Fibroblast of skin of right quadriceps (primary cell): ENCODE measurements at places on chromosomes 7 and 10.

DNA sequence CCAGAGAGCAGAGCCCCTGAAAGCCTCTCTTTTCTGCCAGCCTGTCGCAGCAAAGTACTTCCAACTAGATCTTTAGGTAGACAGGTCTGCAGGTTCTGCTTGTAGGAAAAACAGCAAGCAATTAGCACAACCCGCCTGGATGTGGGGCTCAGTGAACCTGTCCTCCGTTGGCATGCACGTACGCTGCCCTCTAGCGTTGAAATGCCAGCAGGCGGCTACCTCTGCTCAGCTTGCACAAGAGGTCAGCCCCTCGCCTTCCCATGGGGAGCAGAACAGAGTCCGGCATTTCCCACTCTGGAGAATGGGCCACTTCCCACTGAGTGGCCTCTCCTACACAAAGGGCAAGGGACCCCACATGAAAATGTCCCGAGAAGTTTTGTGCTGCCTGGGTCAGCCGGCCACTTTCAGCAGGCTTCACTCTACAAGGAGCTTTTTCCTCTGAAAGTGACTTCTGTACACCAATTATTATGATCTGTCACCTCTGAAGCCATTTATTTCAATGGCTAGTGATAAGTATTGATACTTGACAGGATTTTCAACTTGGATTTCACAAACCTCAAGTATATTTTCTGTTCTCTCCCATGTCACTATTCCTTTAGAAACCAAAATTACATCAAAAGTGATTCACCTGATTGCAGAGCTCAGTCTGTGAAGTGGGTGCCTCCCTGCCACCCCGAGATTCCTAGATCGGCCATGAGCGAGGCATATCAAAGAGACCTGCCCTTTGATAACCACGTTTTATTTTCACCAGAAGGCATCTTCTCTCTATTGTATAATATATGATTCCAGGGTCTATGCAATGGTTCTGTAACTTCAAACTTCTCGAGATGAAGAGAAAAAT is 56.7 kb downstream of the JCAD start:
- peak; percentile 61 for DNase-seq

DNA sequence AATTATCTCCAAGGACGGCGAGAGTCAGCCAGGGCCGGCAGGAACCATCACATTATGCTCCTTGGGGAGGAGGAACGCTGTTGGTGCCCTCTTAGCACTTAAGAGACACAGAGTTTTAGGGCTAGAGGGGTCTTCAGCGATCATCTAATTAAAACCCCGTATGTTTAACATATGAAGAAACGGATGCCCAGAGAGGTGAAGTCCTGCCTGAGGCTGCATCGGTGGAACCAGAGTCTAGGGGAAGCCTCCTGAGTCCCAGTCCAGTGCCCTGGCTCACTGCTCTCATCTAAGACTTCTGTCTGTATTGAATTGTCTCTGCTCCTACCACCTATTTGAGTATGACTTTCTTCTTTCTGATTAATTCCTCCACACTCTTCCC is 688 bp upstream of the ABCB4 start:
- no peak for DNase-seq

- DNase-seq = no peak
Observed at GRCh38 chr7:84077336-84077735, 117.3 kb downstream of the SEMA3A start.

- no peak for DNase-seq
Observed at GRCh38 chr7:121002048-121002756, 13.7 kb downstream of the CPED1 start.

- no peak for DNase-seq
Observed at GRCh38 chr10:131928248-131929095, 27.7 kb downstream of the PPP2R2D start.

- DNase-seq = no peak
Observed at GRCh38 chr7:100689230-100690135, 4.6 kb downstream of the GIGYF1 start.

GRCh38 chr7:157525491-157525915 is 188.7 kb downstream of the DNAJB6 start:
- no peak for DNase-seq

- DNase-seq = peak; percentile 79
Observed at GRCh38 chr10:61882621-61883370, 18.7 kb upstream of the ARID5B start.

DNA sequence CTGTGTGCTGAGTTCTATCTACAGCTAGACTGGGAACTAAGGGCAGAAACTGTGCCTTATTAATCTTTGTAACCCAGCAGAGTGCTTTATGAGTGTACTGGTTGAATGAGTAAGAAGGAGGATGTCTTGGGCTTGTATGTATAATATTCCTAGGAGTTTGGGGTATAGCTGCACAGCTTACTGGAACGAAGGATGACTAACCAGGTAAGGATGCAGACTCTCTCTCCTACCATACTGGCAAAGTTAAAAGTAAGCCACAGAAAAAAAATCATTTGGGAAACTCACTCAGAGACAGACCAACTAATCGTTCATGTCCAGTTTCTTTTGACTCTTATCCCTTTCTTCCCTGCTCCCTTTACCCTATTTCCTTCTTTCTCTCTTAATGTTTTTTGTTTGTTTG is 1.4 kb upstream of the DHTKD1 start:
- peak; percentile 81 for DNase-seq

DNA sequence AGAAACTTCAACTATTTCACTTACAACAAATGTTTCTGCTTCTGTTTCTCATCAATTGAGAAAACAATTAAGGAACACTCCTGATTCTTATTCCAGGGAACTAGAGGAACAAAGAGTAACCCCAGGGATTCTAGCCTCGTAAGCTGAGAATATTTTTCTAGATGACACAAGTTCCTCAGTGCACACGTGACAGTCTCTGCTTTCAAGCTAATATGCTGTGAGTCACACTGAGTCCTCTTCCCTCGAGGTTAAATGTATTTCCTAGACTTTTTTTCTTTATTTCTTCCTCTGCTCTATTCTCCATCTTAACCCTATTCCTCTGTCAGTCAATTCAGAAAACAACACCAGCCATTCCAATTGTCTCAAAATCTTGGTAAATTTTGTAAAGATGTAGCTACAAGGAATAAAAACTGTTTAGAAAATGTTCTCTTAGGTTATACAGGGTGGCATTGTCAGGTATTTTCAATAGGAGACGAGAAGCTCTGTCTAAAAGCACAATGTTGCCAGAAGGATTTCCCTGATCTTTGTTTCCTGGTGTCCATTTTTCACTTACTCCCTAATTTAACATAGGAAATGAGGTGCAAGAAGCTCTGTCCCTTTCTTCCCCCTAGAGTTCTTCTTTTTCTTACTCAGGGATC is 5.8 kb upstream of the C1GALT1 start:
- peak; percentile 84 for DNase-seq

GRCh38 chr10:7763929-7764328 is 23.9 kb downstream of the KIN start:
- no peak for DNase-seq

DNA sequence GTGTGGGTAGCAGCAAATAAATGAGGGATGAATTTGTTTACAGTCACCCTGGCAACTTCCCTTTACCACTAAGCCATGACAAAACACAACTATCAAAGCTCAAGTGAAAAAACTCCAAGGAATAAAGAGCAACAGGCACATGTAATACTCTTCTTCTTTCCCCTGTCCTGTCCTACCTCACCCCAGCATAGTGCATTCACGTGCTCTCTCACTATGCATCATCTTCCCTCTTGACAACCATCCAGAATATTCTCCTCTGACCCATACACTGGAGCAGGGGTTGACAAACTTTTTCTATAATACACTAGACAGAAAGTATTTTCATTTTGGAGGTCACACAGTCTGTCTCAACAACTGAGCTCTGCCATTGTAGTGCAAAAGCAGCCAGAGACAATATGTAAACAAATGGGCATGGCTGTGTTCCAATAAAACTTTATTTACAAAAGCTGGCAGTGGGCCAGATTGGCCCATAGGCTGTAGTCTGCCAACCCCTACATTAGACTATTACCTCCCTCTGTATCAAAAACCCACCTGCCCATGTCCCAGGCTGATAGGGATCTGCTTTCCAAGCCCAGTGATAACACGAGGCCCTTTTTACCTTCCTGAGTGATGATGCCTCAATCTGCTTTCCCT is 354.5 kb downstream of the FGFR2 start:
- DNase-seq = no peak

GRCh38 chr7:50718876-50719275 is 63.8 kb downstream of the GRB10 start:
- DNase-seq = no peak

DNA sequence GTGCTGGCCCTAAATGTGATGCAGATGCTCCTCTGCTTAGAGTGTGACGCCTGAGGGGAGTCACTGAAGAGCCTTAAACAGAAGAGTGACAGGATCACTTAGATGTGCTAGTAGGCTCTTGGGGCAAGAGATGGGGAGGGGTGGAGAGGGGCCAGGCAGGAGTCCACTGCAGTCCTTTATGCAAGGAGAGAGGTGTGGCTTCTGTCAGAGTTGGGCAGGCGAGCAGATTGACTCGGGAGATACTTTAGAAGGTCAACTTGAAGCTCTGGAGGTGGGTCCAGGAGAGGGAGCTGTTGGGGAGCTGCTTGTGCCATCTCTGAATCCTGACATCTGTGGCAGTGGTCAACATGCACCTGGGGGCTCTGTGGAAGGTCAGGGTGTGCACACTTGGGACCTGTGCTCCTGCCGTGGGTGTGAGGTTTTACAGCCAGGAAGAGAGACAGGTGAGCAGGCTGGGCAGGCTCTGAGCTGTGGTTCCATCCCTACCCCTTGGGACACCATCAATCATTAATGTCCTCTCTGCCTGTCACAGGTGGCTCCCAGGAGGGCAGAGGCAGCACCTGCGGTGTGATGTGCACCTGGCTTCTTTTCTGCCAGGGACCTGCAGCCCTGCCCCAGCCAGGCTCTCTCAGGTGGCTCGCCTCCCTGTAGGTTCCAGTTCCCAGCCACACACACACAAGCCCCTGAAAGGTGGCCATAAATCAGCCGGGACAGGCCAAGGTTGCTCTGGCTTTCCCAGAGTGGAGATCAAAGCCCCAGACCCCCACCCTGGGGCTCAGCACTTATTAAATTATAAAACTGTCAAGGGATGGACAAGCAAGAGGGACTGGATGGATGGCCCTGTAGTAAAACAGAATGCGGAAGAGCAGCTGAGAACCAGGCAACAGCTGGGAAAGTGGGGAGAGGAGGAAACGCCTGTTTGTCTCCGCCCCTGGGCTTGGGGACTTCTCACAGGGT is 14.0 kb downstream of the NEURL1 start:
- DNase-seq = no peak

DNA sequence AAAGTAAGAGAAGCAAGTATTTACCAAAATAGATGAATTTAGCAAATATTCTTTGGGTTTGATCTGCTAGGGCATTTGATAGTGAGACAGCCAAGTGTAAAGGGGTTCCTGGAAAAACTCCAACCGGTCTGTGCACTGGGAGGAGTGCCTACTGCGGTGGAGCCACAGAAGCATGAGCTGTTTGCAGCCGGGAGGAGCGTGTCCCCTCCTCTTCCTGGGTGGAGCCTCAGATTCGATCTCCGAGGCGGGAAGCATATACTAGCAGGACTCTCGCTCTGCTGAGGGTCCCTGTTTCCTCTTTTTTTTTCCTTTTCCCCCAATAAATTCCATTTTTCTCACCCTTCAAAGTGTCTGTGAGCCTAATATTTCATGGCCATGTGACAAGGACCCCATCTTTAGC is 45.1 kb upstream of the MET start:
- no peak for DNase-seq
